ENCODE measurements at places on chromosomes 5 and 9. TPM values are rescaled to one million over a fixed set of nuclear protein-coding genes. Genes with fewer than 3 reads are reported as not detected.

Gene ORM2
- not detected for total RNA-seq

Gene PCDHB5
- 5.6 TPM for total RNA-seq

Gene OLFM1
- 10.7 TPM for total RNA-seq

Gene SPATA31C1
- total RNA-seq = 0.21 TPM

Gene LCN15
- total RNA-seq = not detected

Gene CARTPT
- total RNA-seq = not detected

Gene ALDOB
- total RNA-seq = not detected

Gene PHPT1
- total RNA-seq = 54.4 TPM

Gene KIF4B
- 0.10 TPM for total RNA-seq

Gene SPATA6L
- 4.2 TPM for total RNA-seq

Gene DDX4
- not detected for total RNA-seq

Gene FOXD4L4
- total RNA-seq = not detected

Gene NCS1
- total RNA-seq = 20.2 TPM

Gene PARP8
- 14.8 TPM for total RNA-seq

Gene FOXD4
- not detected for total RNA-seq

Gene GDA
- total RNA-seq = 1.8 TPM

Gene TAF11L10
- total RNA-seq = not detected

Gene SPAAR
- 1.8 TPM for total RNA-seq

Gene NDFIP1
- 77.8 TPM for total RNA-seq

Gene ITGA1
- total RNA-seq = 49.4 TPM

Gene F2RL1
- 2.3 TPM for total RNA-seq

Gene NMUR2
- total RNA-seq = not detected

Gene IL13
- total RNA-seq = not detected

Gene FOXD1
- total RNA-seq = 5.1 TPM

Gene SLC6A19
- total RNA-seq = not detected

Measured in tongue (tissue), 3 donors.